Type B pancreatic cell (in vitro differentiated cells): ENCODE measurements at places on chromosomes 2 and 18.

DNA sequence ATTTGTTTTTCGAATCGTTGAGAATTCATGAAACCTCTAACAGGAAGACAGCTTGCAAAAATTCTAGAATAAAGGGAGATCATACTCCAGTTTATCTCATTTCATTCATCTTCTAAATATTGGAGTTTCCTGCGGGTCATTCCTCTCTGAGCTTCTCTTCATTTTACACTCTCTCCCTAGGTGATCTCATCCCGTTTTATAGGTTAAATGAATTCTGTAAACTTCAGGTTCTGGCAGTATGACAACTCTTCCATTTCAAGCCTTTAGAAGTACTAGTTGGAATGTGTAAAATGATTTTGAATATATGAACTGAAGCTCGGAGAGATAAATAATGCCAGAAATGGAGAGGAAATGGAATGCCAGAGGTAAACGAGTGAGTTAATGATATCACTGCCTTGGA lies 312.4 kb downstream of the METTL4 start:
- H3K4me1 ChIP-seq, result no peaks in the 10 kb centered on the region
- no peak overlapping the region for H3K27ac ChIP-seq
- H3K27me3 ChIP-seq, result no peaks in the 10 kb centered on the region
- no peak overlapping the region for H3K4me3 ChIP-seq
- no peaks in the 10 kb centered on the region for H3K36me3 ChIP-seq
- DNase-seq, result no peak

DNA sequence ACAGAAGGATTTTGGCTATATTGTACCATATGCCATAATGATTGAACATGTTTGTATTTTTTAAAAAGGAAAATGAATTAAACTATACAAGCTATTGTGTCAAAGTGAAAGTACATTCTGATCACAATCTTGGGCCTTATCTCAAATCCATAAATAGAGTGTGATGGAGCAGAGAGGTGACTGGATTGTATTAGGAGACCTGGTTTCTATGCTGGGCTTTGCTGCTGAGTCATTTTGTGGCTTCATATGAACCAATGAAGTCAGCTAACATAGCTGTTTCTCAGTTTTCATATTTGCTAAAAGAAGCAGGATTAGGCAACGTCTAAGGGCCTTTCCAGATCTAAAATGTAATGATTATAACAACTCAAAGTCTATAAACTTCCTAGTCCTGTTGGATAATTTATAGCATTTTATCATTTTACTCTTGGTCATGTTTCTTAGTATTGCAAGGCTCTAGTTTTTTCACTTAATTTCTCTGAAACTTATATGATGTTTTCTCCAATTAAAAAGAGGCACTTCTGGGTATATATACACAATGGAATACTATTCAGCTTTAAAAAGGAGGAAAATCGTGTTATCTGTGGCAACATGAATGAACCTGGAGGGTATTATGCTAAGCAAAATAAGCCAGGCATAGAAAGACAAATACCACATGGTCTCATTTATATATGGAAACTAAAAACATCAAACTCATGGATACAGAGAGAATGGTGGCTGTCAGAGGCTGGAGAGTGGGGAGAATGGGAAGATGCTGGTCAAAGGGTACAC lies 112.3 kb downstream of the MEP1B start:
- H3K27me3 ChIP-seq, result no peaks in the 10 kb centered on the region
- H3K4me3 ChIP-seq, result no peak overlapping the region
- peaks cover 17% of the 10 kb centered on the region for H3K4me1 ChIP-seq
- no peak for DNase-seq
- no peak overlapping the region for H3K27ac ChIP-seq
- H3K36me3 ChIP-seq, result peaks cover 10% of the 10 kb centered on the region

DNA sequence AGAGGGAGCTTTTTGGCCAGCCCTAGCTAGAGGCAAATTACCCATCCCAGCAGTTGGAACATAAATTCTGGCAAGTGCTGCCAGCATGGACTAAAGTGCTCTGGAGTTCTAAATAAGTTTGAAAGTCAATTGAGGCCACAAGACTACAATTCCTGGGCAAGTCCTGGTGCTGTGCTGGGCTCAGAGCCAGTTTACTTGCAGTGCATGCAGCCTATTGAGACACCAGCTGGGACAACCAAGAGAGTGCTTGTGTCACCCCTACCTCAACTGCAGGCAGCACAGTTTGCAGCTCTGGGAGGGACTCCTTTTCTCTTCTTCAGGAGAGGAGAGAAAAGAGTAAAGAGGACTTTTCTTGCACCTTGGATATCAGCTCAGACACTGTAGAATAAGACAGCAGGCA lies 277.2 kb upstream of the TMEFF2 start:
- H3K27me3 ChIP-seq, result no peaks in the 10 kb centered on the region
- DNase-seq, result no peak
- H3K36me3 ChIP-seq, result no peaks in the 10 kb centered on the region
- no peak overlapping the region for H3K4me3 ChIP-seq

DNA sequence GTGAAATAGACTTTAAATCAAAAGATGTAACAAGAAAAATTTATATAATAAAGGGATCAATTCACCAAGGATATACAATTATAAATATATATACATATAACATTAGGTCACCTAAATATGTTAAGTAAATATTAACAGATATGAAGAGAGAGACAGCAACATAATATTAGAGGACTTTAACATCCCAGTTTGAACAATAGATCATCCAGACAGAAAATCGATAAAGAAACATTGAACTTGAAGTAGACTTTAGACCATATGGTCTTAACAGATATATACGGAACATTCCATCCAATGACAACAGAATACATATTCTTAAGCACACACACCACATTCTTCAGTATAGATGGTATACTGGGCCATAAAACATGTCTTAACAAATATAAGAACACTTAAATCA lies 649.6 kb upstream of the SETBP1 start:
- no peak for DNase-seq
- no peaks in the 10 kb centered on the region for H3K4me1 ChIP-seq
- no peak overlapping the region for H3K4me3 ChIP-seq
- no peaks in the 10 kb centered on the region for H3K36me3 ChIP-seq

DNA sequence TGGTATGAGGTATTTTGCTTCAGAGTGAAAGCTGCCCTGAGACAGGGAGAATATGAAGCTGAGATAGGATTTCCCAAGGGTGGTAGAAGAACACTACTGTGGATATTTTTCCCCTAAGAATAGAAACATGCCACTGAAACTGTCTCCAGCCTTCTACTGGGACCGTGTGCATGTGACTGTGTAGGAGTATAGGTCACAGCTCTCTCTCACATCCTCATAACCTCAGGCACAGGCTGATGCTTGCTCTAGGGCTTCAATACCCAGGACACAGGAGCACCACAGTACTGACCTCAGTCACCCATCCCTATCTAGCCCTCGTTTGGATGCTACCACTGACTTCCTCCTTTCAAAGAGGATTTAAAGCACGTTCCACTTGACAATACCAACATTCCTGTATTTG lies 67.2 kb downstream of the REV1 start:
- no peak for DNase-seq
- H3K4me1 ChIP-seq, result no peaks in the 10 kb centered on the region
- H3K4me3 ChIP-seq, result no peak overlapping the region
- H3K27me3 ChIP-seq, result no peaks in the 10 kb centered on the region
- H3K27ac ChIP-seq, result no peak overlapping the region

DNA sequence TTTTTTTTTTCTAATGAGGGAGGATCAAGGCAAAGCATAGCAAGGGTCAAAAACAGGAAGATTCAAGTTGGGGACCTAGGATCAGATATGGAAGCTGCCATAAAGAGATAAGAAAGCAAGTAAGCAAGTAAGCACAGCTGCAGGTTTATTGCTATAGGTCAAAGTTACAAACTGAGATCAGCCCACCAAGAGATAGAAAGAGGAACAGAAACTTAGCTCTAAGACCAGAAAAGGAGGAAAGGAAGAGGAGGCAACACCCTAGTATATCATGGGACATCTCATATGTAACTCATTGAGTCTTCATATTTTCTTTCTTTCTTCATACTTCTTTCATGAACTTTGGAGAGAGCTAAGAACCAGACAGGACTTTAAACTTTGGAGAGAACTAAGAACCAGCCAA lies 295.9 kb upstream of the CRIM1 start:
- no peaks in the 10 kb centered on the region for H3K36me3 ChIP-seq
- H3K4me3 ChIP-seq, result no peak overlapping the region
- no peak overlapping the region for H3K27ac ChIP-seq
- no peak for DNase-seq

DNA sequence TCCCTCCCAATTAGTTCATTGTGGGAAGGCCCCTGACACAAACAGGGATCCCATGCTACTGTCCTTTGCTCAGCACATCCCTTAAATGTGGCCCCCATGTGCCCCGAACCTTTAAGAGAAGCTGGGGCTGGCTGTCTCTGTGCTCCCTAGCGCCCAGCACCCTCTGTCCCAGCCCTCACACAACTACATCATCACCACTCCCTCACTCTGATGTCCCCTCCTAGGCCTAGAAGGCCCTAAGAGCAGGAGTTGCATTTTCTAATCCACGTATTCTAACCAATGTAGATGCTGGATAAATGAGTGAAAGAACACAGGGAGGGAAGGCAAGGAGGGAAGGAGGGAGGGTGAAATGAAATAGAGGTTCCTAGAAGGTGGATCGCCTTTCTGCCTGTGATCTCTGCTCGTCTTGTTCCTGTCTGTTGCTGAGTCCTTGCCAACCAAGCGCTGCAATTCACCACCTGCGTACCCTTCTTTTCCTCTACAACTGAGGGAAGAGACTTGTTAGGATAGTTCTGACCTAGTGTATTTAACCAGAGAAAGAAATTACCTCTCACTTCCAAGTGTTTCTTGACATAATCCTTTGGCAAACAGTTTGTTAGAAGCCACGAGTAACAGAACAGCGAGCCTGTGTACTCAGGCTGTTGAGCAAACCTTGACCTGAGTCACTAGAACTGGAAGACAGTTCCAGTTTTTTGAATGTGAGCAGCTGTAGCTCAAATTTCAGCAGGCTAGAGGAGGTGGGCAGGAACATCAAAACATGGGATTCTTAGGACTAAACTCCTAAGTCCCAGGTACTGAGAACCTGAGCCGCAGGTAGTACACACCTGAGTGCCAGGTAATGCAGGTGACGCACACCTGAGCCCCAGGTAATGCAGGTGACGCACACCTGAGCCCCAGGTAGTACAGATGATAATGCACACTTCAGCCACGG lies 181.5 kb upstream of the ID2 start:
- H3K27ac ChIP-seq, result peak overlapping the region; percentile 24
- no peak overlapping the region for H3K4me3 ChIP-seq
- no peaks in the 10 kb centered on the region for H3K27me3 ChIP-seq
- H3K36me3 ChIP-seq, result no peaks in the 10 kb centered on the region
- H3K4me1 ChIP-seq, result peaks cover 28% of the 10 kb centered on the region

GRCh38 chr2:214706986-214707385 lies 102.5 kb downstream of the BARD1 start:
- no peaks in the 10 kb centered on the region for H3K27me3 ChIP-seq
- no peaks in the 10 kb centered on the region for H3K36me3 ChIP-seq
- no peak overlapping the region for H3K4me3 ChIP-seq
- DNase-seq, result no peak
- H3K4me1 ChIP-seq, result no peaks in the 10 kb centered on the region
- no peak overlapping the region for H3K27ac ChIP-seq
